B cell (primary cell): ENCODE measurements at places on chromosomes 1 and 21. TPM values are rescaled to one million over a fixed set of nuclear protein-coding genes. Genes with fewer than 3 reads are reported as not detected.

GRCh38 chr1:45870500-45870899 is 67.1 kb downstream of the MAST2 start:
- H3K4me3 ChIP-seq = no peak overlapping the region
- H3K27me3 ChIP-seq = no peaks in the 10 kb centered on the region
- no peaks in the 10 kb centered on the region for H3K4me1 ChIP-seq
- no peak for DNase-seq
- H3K36me3 ChIP-seq = no peaks in the 10 kb centered on the region

GRCh38 chr1:237070519-237070918 is 28.5 kb downstream of the RYR2 start:
- no peak overlapping the region for H3K4me3 ChIP-seq
- no peaks in the 10 kb centered on the region for H3K36me3 ChIP-seq
- no peaks in the 10 kb centered on the region for H3K27me3 ChIP-seq

- H3K36me3 ChIP-seq = no peaks in the 10 kb centered on the region
- H3K4me1 ChIP-seq = no peaks in the 10 kb centered on the region
- H3K4me3 ChIP-seq = no peak overlapping the region
These were observed 86.5 kb upstream of the KCNJ15 start for GRCh38 chr21:38170283-38170682.

GRCh38 chr1:145893306-145894055 is 7.8 kb upstream of the ANKRD35 start:
- H3K4me1 ChIP-seq = no peaks in the 10 kb centered on the region
- no peak for DNase-seq
- H3K27ac ChIP-seq = no peak overlapping the region
- H3K36me3 ChIP-seq = no peaks in the 10 kb centered on the region
- no peaks in the 10 kb centered on the region for H3K27me3 ChIP-seq

- no peaks in the 10 kb centered on the region for H3K36me3 ChIP-seq
- no peaks in the 10 kb centered on the region for H3K4me1 ChIP-seq
- no peak for DNase-seq
These were observed 375.2 kb downstream of the KCNH1 start for GRCh38 chr1:210758761-210759160.

DNA sequence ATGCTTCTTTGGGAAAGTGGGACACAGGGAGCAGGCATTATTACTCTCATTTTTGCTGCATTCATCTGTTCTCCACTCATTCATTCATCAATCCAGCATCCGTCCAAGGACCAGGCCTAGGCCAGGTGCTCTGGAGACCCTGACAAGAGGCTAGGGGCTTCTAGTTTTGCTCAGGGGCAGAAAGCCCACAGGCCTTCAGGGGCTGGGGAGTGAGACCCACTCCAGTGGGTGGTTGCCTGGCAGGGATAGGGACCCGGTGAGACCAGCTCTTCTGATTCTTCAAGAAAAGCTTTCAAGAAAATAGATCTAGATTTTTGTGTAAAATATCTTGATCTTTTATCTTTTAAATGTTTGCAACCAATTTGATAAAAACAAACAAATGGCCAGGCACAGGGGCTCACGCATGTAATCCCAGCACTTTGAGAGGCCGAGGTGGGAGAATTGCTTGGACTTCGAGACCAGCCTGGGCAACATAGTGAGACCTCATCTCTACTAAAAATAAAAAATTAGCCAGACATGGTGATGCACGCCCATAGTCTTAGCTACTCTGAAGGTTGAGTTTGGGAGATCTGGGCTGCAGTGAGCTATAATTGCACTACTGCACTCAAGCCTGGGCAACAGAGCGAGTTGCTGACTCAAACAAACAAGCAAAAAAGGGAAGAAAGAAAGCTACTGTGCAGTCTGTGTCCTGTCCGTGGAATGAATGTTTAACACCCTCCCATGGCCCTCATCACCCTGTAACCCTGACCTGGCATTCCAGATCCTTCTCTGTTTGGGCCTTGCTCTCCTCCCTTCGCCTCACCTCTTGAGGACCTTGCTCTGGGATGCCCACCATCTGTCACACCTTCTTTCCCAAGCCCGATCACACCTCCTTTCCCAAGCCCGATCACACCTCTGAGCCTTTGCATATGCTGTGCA is 17.3 kb upstream of the LRP8 start:
- no peak for DNase-seq
- no peaks in the 10 kb centered on the region for H3K4me1 ChIP-seq
- H3K4me3 ChIP-seq = no peak overlapping the region
- no peaks in the 10 kb centered on the region for H3K36me3 ChIP-seq

GRCh38 chr1:234848972-234849649 is 239.1 kb upstream of the IRF2BP2 start:
- no peak for DNase-seq
- H3K27me3 ChIP-seq = no peaks in the 10 kb centered on the region
- H3K36me3 ChIP-seq = no peaks in the 10 kb centered on the region
- peaks cover 29% of the 10 kb centered on the region for H3K4me1 ChIP-seq
- H3K4me3 ChIP-seq = no peak overlapping the region
- no peak overlapping the region for H3K27ac ChIP-seq

DNA sequence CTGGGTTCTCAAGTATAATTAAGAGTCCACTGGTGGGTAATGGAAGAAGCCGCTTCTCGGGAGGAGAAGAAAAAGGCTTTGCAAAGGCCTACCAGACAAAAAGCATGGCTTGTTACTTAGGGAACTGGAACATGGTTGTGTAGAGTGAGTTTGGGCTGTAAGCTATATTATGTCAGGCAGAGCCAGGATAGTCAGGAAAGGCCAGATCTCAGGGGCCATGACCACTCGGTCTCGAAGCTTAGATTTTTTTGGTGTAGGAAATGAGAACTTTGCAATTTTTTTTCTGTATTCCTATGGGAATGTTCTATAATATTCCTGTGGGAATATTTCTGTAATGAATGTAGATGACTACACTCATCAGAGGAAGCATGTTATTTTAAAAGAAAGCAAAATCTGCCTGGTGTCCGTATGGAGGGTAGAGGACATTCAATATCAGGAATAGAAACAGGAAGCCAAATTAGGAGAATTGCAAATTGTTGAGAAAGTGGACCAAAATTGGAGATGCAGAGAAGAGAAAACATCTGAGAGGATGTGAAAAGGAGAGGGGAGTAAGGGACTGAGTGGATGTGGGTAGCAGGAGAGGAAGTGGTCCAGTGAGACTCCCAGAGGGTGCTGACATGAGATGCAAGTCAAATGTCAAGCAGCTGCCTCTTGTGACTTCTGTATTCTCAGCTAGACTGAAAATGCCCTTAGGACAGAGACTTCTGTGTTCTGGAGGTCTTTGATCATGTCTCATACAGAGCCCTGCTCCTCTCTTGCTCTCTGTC is 45.2 kb upstream of the HAO2 start:
- H3K36me3 ChIP-seq = no peaks in the 10 kb centered on the region
- no peak overlapping the region for H3K4me3 ChIP-seq
- H3K27me3 ChIP-seq = peaks cover 6% of the 10 kb centered on the region
- DNase-seq = no peak
- no peak overlapping the region for H3K27ac ChIP-seq
- H3K4me1 ChIP-seq = peaks cover 9% of the 10 kb centered on the region

- H3K4me3 ChIP-seq = no peak overlapping the region
- H3K36me3 ChIP-seq = no peaks in the 10 kb centered on the region
- no peak overlapping the region for H3K27ac ChIP-seq
- H3K27me3 ChIP-seq = no peaks in the 10 kb centered on the region
These were observed 125.3 kb upstream of the NGF start for GRCh38 chr1:115463347-115463746.

GRCh38 chr21:41508415-41509144 is 622 bp upstream of the TMPRSS2 start:
- DNase-seq = no peak
- peaks cover 39% of the 10 kb centered on the region for H3K27me3 ChIP-seq
- no peaks in the 10 kb centered on the region for H3K4me1 ChIP-seq
- no peak overlapping the region for H3K4me3 ChIP-seq
- H3K36me3 ChIP-seq = no peaks in the 10 kb centered on the region

- no peaks in the 10 kb centered on the region for H3K27me3 ChIP-seq
- H3K4me3 ChIP-seq = no peak overlapping the region
- no peak for DNase-seq
- H3K4me1 ChIP-seq = no peaks in the 10 kb centered on the region
These were observed 175.6 kb upstream of the C1orf174 start for GRCh38 chr1:4075436-4076225.

DNA sequence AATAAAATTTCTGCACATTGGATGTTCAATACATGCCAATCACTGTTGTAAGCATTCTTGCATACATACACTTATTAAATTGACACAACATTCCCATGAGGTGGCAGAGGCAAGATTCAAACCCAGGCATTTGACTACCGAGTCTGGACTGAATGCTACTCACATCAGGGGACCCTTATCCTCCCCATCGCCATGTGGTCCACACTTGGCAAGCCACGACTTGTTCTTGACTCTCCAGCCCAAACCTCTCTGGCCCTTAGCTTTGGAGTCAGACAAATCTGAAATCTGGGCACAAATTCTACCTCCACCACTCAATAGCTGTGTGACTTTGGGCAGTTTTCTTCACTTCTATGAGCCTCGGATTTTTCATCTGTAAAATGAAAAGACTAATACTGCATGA is 57.1 kb downstream of the NMNAT2 start:
- H3K36me3 ChIP-seq = no peaks in the 10 kb centered on the region
- H3K4me1 ChIP-seq = no peaks in the 10 kb centered on the region
- no peak overlapping the region for H3K27ac ChIP-seq
- H3K4me3 ChIP-seq = no peak overlapping the region
- no peaks in the 10 kb centered on the region for H3K27me3 ChIP-seq
- DNase-seq = no peak

DNA sequence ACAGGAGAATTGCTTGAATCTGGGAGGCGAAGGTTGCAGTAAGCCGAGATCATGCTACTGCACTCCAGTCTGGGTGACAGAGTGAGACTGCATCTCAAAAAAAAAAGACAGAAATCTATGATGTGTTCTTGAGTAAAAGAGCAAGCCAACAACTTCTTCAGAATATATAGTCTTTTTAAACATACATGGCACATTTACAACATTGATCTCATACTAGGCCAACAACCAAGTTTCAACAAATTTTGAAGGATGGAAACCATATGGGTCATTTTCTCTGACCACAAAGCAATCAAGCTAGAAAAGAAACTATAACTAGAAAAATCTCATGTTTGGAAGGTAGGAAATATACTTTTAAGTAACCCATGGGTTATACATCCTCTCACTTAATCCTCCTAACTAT is 38.3 kb downstream of the PAFAH2 start:
- H3K4me1 ChIP-seq = no peaks in the 10 kb centered on the region
- no peak overlapping the region for H3K4me3 ChIP-seq
- no peak overlapping the region for H3K27ac ChIP-seq
- H3K36me3 ChIP-seq = peaks cover 44% of the 10 kb centered on the region
- no peaks in the 10 kb centered on the region for H3K27me3 ChIP-seq

DNA sequence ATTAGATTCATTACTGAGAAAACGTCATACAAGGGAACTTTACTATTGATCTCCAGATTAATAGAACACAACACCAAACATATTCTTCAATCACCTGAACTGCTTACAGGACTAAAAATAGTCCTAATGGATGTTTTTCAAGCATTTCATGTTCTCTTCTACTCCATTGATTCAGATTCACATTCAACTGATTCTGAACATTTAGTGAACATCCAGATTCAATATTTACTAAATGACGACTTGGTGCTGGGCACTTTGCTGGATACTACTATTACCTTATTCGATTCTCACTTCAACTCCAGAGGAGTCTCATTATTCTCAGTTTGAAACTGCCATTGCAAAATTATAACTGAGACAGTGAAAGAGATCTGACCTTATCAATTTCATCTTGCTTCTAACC is 18.8 kb upstream of the SUCO start:
- H3K4me3 ChIP-seq = no peak overlapping the region
- no peak for DNase-seq

- H3K27ac ChIP-seq = no peak overlapping the region
- no peaks in the 10 kb centered on the region for H3K27me3 ChIP-seq
- H3K36me3 ChIP-seq = no peaks in the 10 kb centered on the region
- DNase-seq = no peak
- no peak overlapping the region for H3K4me3 ChIP-seq
These were observed 290.4 kb upstream of the PLXNA2 start for GRCh38 chr1:208534599-208534897.

DNA sequence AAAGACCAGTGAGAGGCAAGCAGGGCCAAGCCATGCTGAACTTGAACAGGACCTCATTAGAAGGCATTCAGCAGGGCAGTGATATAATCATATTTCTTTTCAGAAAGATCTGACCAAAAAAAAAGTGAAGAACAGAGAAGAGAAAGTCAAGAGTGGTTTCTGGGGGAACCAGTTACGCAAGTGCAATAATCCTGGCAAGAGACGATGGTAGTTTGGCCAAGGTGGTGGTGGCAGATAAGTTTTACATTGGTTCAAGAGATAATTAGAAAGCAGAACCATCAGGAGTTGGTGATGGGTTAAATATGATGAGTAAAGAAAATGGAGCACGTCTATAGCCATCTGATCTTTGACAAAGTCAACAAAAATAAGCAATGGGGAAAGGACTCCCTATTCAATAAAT is 54.3 kb downstream of the ZSWIM5 start:
- no peaks in the 10 kb centered on the region for H3K27me3 ChIP-seq
- H3K27ac ChIP-seq = no peak overlapping the region
- H3K4me3 ChIP-seq = no peak overlapping the region
- H3K4me1 ChIP-seq = no peaks in the 10 kb centered on the region
- DNase-seq = no peak
- no peaks in the 10 kb centered on the region for H3K36me3 ChIP-seq

- peak overlapping the region; percentile 58 for H3K4me3 ChIP-seq
- H3K27me3 ChIP-seq = no peaks in the 10 kb centered on the region
- peaks cover 2% of the 10 kb centered on the region for H3K4me1 ChIP-seq
- H3K27ac ChIP-seq = peak overlapping the region; percentile 74
- no peaks in the 10 kb centered on the region for H3K36me3 ChIP-seq
These were observed 997 bp downstream of the PRKACB start for GRCh38 chr1:84145068-84145467.

GRCh38 chr1:220528679-220529501 is 954 bp downstream of the MARK1 start:
- H3K27ac ChIP-seq = no peak overlapping the region
- peak overlapping the region; percentile 70 for H3K4me3 ChIP-seq
- peaks cover 23% of the 10 kb centered on the region for H3K27me3 ChIP-seq

DNA sequence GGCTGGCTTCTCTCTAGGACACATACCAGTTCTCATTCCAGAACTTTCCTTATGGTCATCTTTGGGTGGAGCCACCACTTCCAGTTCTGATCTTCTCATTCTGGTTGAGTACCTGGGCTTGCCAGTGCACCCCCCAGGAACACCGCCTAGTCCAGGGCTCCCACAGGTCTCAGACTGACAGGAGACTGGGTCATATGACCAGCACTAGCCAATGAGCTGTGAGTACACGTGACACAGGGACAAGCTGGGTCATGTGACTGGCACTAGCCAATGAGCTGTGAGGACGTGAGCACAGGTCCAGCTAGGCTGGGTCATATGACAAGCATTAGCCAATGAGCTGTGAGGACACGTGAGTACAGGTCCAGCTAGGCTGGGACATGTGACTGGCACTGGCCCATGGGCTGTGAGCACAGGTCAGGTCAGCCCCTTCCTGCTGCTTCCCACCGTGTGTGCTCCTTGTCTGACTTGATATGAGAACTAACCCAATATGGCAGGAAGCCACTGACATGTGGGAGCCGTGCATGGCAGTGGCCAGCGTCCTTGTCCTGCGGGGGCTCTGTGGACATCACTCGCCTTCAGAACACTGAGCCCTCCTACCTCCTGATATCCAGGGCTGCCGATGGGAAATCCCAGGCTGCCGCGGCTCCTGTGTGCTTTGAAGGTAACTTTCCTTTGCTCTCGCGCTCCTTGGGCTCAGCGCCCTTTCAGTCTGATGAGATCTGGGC is 22.7 kb downstream of the KRTAP10-1 start:
- no peaks in the 10 kb centered on the region for H3K27me3 ChIP-seq
- no peaks in the 10 kb centered on the region for H3K4me1 ChIP-seq
- H3K27ac ChIP-seq = no peak overlapping the region
- H3K4me3 ChIP-seq = no peak overlapping the region

ANKRD45 gene
- total RNA-seq = not detected in 2 replicates

DOCK7 gene
- total RNA-seq = 20.5 and 22.0 TPM in 2 replicates

ACTA1 gene
- total RNA-seq = not detected in 2 replicates

RGS13 gene
- 0.36 and 0.59 TPM in 2 replicates for total RNA-seq

TMEM82 gene
- not detected in 2 replicates for total RNA-seq
